Lung microvascular endothelial cell (primary cell): ENCODE measurements at places on chromosomes 3 and 15. TPM values are rescaled to one million over a fixed set of nuclear protein-coding genes. Genes with fewer than 3 reads are reported as not detected.

GRCh38 chr3:31532587-31533168, at the start of gene STT3B:
TSS of gene STT3B (plus strand) at chr3:31532925. CDS start at chr3:31532999, 74 bp downstream.
- no peak for DNase-seq

- no peak for DNase-seq
Observed at GRCh38 chr15:35669432-35670045, 123.6 kb upstream of the DPH6 start.

- DNase-seq = peak; percentile 89
Observed at GRCh38 chr15:62165104-62165792, at the start of gene C2CD4B. TSS of gene C2CD4B (minus strand) at chr15:62165285. CDS start at chr15:62164984, 301 bp downstream.

DNA sequence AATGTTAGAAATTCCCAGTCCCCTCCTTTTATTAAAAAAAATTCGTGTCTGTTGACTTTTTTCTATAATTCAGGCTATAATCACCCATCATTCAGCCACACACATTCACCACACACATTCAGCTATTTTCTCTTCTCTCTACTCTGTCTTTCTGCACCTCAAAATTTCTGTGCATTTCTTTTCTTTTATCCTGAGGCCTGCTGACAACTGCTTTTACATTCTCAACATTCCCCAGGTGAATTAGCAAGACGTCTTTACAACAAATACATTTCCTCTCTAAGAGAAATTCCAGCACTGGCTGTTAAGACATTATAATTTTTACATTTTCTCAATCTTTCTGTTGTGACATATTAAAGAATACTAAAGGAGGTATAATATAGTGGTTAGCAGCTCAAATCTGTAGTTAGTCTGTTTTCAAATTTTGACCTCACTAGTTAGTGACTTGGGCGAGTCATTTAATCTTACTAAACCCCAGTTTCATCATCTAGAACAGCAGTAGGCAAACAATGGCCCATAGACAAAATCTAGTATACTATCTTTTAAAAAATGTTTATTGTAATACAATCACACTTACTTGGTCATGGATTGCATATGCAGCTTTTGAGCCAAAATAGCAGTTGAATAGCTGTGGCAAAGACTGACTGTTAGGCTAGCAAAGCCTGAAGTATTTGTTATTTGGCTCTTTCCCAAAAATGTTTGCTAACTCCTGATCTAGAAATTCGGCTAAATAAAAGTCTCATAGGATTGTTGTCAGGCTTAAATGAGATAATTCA, 350.7 kb downstream of the NSUN3 start:
- peak; percentile 3 for DNase-seq

- DNase-seq = no peak
Observed at GRCh38 chr3:186594591-186595113, 18.2 kb upstream of the AHSG start.

Gene SLC22A14
- not detected in 2 replicates for total RNA-seq

Gene CXCR6
- total RNA-seq = not detected in 2 replicates

Gene PATL2
- total RNA-seq = under 0.01 TPM in 1 of 2 replicates, not detected in the other
